ENCODE measurements at places on chromosomes 2 and 18.

DNA sequence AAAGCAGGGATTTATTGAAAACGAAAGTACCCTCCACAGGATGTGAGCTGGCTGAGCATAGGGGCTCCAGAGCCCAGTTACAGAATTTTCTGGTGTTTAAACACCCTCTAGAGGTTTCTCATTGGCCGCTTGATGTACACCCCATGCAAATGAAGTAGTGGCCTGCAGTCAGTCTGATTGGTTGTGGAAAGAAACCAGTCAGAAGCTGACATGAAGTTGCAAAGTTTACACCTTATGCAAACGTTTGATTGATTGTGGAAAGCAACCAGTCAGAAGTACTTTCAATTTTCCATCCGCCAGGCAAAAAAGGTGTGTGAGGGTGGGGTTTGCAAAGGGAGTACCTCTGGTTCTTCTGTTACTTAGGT lies 62.3 kb downstream of the VWA3B start:
- DNase-seq = peak; percentile 30

GRCh38 chr2:98895221-98895620 lies 40.8 kb downstream of the CRACDL start:
- no peak for DNase-seq

GRCh38 chr2:49165662-49166061 lies 11.3 kb upstream of the FSHR start:
- no peak for DNase-seq

DNA sequence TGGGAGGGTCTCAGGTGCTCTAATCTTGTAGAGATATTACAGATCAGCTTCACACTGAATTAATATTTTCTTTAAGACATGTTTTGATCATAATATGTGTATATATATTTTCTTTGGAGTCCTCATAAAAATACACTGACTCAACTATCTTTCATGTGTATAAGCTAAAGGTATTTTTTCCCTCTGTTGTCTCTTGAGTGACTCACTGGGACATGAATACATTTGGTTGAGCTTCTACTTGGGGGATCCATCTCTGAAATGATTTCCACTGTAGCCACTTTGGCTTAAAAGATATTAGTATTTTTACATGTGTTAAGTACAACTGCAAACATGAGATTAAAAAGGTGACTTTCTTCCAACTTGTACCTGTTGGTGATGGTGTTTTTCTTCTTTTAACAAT lies 140.8 kb downstream of the TTN start:
- DNase-seq = no peak

DNA sequence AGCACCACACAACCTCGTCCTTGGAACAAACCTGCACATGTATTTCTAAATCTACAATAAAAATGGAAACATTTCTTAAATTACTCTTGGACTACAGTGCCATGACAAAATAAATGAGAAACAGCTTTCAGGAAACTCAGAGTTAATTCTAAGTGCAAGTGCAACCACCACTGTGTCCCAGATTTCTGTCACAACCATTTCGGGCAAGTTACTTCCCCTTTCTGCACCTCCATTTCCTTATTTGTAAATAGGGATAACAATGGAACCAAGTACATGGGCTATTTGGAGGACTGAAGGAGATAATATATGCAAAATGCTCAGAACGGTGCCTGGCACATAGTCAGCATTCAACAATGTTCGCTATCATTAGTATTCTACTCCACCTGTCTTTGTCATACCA lies 93.2 kb downstream of the CACNB4 start:
- DNase-seq = no peak

DNA sequence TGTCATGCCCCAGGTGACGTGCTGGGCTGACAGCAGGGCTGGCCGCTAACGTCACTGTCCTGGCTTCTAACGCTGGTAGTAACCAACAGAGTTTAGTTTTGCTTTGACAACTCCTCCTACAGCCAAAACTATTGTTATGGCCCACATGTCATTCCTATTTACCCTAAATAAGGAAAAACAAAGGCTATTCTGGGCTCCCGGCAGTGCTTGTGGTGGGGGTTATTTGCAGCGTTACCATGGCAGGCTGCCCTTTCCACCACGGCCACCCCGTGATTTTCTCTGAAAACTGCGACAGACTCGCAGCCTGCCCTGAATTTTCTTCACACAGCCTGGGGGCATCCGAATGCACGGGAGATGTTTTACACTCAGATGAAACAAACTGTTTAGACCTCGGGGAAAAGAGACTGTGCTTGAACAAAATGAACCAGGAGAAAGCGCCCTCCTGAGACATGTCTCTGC lies 115.2 kb downstream of the FAM210A start:
- peak; percentile 67 for DNase-seq

DNA sequence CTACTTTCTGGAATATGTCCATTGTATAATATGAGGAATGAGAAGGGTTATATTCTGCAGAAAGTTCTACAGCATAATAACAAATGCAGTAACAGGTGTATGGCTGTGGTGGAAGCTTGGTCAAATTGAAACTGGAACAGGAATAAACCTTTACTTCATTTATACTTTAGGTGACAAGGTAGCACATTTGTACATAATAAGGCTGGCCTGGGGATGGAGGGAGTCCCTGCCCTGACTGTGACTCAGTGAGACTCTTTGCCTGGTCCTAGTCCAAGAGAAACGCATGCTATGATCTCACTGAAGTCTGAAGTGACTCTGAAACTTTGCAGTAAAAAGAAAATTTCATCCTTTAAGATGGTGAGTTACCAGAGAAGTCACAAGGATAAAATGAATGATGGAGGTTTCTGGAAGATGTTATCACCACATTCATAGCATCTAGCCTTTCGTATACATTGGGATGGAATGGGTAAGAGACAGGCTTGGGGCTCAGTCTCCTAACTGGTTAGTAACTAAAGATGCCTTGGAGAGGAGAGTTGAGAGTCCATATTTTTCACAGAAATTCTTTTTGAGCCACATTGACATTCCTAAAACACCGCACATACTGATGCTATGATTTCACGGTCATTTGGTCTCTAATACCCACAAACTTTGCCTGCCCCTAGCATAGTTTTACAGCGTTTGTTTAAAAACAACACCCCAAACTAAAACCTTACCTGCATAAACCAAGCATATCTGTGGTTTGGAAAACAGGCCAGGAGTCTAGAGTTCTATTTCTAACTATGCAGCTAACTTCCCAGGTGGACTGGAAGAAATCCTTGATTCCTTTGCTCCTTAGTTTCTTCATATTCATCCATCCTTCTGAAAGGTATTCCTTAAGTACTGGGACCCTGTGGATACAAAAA lies 42.4 kb upstream of the NABP1 start:
- DNase-seq = no peak

GRCh38 chr2:27860111-27860510 lies 30.1 kb downstream of the RBKS start:
- no peak for DNase-seq

DNA sequence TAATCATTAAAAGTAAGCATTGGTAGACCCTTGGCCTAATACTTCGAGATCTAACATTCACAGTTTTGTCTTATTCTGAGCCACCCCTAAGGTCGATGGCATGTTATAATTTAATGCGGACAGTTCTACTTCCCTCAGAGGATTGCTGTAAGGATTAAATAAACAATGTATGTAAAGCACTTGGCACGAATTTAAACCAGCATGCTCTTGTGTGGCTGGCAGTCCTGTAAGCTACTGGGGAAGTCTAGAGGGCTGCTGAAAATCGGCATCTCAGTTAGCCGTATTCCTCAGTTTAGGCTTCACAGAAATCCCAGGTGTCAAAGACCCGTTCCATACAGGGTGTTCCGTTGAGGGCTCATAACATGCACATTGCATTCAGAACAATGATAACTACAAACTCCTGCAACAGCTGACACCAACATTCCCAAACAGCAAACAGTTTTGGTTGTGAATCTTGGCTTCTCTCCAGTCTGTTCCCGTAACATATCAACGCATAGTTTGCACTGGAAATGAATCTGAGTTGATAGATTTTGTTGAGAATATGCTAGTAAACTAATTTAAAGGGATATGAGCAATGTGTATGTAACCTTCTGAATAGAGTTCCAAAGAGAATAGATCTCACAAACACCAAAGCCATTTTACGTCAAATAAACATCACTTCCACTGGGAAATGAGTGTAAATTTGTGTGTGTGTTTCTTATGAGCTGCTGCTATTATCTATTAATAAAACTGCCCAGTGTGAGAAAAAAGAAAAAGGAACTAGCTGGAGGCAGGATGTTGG lies 52.2 kb upstream of the ACKR3 start:
- DNase-seq = no peak

DNA sequence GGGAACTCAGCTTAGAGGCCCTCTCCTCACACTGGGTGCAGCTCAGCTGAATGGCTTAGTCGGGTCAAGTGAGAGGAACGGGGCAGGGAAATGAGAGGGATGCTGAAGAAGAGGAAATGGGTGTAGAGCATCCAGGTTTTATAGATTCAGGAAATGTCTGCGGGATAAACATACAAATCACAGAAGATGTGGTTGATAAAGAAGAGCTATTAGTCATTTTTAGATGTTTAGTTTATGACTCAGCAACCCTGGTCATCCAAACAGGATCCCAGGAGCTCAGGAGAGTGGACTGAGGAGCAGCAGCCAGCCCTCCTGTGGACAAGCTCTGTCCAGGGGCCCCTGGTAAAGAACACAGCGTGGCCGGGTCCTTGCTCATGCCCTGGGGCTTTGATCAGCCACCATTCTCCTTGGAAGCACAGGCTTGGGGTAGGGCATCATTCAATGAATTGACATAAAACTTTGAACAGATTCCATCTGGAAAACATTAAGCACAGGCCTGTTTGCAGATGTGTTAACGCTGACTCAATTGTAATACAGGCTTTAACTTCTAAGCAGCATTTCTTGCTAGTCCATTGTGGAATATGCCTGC lies 83.0 kb downstream of the NPAS2 start:
- no peak for DNase-seq

DNA sequence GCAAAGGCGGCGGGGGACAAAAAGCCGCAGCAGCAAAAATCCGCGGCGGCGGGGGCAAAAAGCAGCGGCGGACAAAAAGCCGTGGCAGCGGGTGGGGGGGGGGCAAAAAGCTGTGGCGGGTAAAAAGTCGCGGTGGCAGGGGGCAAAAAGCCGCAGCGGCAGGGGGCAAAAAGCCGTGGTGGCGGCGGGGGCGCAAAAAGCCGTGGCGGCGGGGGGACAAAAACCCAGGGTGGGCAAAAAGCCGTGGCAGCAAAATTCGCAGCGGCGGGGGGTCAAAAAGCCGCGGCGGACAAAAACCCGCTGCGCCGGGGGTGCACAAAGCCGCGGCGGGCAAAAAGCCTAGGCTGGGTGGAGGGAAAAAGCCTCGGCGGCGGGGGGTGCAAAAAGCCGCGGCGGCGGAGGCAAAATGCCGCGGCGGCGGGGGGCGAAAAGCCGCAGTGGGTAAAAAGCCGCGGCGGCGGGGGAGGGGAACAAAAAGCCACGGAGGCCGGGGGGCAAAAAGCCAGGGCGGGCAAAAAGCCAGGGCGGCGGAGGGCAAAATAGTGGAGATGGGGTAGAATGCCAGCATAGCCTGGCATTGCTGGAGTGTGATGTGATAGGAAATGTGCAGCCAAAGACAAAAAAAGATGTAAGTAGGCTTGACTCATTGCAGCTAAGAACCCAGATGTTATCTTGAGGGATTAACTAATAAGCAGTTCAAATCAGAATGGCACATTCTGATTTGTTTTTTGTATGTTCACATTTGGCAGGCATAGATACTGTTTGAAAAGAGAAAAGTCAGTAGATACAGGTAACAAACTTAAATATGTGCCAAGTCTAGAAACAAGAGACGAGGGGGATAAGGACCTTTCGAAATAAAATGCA lies 1076.3 kb downstream of the RPIA start:
- DNase-seq = no peak

GRCh38 chr18:6115710-6116109 lies 220.4 kb upstream of the TMEM200C start:
- DNase-seq = no peak

DNA sequence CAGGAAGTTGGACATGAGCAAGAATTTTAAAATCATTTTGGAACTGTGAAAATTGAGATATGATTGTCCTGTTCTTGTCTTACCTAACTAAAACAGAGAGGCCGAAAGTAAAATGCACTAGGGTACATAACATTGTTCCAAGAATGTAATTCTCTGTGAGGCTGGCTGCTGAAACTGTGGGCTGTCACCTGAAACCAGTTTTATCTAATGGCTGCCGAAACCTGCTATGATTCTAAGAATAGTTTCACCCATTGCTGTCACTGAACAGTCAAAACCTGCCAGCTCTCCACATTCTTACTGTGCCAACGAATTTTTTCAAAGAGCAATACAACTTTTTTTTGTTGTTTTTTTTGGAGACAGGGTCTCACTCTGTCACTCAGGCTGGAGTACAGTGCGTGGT lies 119.3 kb upstream of the ZSWIM2 start:
- DNase-seq = no peak

- DNase-seq = no peak
These were observed 78.7 kb downstream of the ABCA12 start for GRCh38 chr2:215059724-215060123.

DNA sequence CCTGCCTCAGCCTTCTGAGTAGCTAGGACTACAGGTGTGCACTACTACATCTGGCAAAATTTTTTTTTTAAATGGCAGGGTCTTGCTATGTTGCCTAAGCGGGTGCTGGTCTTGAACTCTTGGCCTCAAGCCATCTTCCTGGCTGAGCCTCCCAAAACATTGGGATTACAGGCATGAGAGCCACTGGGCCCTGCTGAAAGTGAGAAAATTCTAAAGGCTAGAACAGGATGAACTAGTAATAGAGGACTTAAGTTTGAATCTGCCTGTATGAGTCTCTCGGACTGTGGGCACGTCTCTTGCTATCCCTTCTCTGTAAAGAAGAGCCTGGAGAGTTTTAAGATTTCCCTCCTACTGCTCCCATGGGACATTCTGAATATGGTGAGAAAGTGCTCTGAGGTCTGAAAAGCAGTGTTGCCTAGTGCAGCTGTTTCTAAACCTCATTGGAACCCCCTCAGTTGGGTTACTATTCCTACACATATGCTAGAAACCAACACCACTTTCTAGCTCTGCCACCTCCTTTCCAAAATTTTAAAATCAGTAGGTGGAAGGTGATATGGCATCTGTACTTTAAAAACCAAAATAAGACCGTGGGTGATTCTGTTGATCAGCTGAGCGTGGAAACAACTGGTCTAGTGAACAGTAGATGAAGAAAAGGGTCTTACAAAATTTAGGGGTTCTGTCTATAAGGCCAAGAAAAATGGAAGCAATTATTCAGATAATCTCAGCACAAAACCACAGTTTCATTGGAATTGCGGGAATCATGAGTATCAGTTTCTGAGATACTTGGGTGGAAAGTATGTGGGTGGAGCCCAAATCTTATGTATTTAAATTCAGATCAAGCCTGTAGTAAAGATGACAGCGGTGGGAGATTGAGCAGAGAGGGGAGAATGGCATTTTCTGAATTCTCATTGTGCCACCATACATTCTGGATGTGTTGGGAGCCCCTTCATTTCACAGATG lies 259.8 kb upstream of the CXCR4 start:
- DNase-seq = peak; percentile 17

DNA sequence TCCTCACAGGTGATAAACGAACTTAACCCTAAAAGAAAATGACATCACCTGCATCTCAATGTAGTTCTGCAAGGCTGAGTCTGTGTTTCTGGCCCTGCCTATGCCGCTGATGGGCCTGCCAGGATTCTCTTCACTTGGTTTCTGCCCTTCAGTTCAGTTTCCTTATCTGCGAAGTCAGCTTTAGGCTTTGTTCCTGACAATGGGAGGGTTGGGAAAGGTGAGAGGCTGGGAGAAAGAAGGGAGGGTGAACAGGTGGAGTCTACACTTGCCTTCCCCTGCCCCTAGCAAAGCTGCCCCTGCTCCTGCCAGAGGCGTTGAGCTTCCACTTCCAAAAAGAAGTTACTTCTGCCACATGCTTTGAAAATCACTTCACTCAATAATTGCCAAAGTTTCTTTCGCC lies 124.0 kb upstream of the APCDD1 start:
- peak; percentile 20 for DNase-seq

Measured in NCI-H69 (cell line).